Activated naive CD4-positive, alpha-beta T cell treated with anti-CD3 and anti-CD28 coated beads, Interleukin-2, amount 50 U/mL, for 72 hours (primary cell): ENCODE measurements at places on chromosomes 7 and 10. TPM values are rescaled to one million over a fixed set of nuclear protein-coding genes. Genes with fewer than 3 reads are reported as not detected.

The SPDYE1 gene
- total RNA-seq: not detected

The PHYHIPL gene
- total RNA-seq: not detected

- DNase-seq: no peak
Measured at GRCh38 chr7:83970081-83970480, 224.5 kb downstream of the SEMA3A start.

The HOXA13 gene
- total RNA-seq: not detected

The MOGAT3 gene
- not detected for total RNA-seq
